ENCODE measurements at places on chromosomes 3 and 15.

DNA sequence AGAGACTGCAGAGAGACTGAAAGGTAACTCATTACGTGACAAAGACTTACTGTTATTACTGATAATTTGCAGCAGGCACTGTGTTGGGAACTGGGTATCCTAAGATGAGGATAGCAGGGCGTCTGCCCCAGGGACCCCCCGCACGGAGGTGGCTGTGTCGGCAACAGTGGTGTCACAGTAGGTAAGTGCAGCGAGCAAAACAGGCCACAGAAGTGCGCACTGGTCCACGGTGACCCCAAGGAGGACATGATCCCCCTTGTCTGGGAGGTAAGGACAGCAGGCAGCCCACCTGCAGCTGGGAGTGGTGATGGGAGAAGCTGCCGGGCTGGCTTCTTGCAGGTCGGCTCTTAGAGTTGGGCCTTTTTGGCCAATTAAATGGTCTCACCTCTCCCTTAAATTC lies 82.9 kb downstream of the FAM43A start:
- DNase-seq, result no peak

- DNase-seq, result no peak
Measured at GRCh38 chr15:76199106-76200082, 111.9 kb downstream of the ETFA start.

- DNase-seq, result no peak
Measured at GRCh38 chr3:19901337-19901736, 32.7 kb downstream of the EFHB start.

- no peak for DNase-seq
Measured at GRCh38 chr3:151084893-151085226, 604 bp upstream of the MED12L start.

- no peak for DNase-seq
Measured at GRCh38 chr3:41419809-41420208, 220.5 kb downstream of the CTNNB1 start.

Data from left hindlimb (tissue), 1 donor.